ENCODE measurements at places on chromosomes 12 and 14.

- no peak for ATAC-seq
These were observed 32.3 kb downstream of the PROX2 start for GRCh38 chr14:74843653-74844052.

DNA sequence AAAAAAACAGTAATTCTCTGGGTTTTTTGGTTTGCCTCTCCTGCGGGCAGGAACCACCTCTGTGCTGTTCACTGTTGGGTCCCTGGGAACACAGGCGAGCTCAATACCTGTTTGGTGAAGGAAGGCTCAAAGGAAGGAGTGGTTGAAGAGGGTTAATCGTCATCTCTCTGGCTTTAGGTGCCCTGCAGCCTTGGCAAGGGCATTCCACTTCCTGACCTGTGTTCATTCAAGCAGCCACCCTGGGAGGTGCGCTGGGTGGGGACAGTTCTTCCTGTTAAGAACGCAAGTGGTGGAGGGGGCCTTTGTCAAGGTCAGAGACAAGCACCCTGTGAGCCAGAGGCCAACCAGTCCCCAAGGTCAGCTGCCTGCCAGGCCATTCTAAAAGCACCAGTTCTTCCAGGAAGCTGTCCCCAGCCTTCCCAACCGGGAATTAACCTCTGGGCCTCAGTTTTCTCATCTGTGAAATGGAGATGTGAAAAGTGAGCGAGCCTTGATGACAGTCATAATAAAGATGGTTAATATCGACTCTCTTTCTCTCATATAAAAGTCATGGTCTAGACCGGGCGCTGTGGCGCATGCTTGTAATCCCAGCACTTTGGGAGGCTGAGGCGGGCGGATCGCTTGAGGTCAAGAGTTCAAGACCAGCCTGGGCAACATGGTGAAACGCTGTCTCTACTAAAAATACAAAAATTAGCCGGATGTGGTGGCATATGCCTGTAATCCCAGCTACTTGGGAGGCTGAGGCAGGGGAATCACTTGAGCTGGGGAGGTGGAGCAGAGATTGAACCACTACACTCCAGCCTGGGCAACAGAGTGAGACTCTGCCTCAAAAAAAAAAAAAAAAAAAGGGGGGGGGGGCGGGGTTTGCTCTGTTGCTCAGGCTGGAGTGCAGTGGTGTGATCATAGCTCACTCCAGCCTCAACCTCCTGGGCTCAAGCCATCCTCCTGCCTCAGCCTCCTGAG is 6.1 kb downstream of the RHOF start:
- ATAC-seq, result no peak

GRCh38 chr12:93943780-93944179 is 204.6 kb upstream of the PLXNC1 start:
- no peak for ATAC-seq

DNA sequence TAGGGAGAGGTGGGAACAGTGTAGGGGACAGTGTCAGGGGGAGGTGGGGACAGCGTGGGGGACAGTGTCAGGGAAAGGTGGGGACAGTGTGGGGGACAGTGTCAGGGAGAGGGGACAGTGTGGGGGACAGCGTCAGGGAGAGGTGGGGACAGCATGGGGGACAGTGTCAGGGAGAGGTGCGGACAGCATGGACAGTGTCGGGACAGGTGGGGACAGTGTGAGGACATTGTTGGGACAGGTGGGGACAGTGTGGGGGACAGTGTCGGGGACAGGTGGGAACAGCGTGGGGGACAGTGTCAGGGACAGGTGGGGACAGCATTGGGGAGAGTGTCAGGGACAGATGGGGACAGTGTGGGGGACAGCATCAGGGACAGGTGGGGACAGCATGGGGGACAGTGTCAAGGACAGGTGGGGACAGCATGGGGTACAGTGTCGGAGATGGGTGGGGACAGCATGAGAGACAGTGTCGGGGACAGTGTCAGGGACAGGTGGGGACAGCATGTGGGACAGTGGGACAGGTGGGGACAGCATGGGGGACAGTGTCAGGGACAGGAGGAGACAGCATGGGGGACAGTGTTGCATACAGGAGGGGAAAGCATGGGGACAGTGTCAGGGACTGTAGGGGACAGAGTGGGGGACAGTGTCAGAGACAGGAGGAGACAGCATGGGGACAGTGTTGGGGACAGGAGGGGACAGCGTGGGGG is 139.0 kb downstream of the TMEM121 start:
- ATAC-seq, result no peak

- no peak for ATAC-seq
These were observed 6.1 kb upstream of the PRKCH start for GRCh38 chr14:61315313-61315712.

GRCh38 chr14:29233188-29233587 is 466.6 kb downstream of the FOXG1 start:
- ATAC-seq, result no peak

- ATAC-seq, result no peak
These were observed 1.0 kb downstream of the SOCS4 start for GRCh38 chr14:55028066-55028465.

DNA sequence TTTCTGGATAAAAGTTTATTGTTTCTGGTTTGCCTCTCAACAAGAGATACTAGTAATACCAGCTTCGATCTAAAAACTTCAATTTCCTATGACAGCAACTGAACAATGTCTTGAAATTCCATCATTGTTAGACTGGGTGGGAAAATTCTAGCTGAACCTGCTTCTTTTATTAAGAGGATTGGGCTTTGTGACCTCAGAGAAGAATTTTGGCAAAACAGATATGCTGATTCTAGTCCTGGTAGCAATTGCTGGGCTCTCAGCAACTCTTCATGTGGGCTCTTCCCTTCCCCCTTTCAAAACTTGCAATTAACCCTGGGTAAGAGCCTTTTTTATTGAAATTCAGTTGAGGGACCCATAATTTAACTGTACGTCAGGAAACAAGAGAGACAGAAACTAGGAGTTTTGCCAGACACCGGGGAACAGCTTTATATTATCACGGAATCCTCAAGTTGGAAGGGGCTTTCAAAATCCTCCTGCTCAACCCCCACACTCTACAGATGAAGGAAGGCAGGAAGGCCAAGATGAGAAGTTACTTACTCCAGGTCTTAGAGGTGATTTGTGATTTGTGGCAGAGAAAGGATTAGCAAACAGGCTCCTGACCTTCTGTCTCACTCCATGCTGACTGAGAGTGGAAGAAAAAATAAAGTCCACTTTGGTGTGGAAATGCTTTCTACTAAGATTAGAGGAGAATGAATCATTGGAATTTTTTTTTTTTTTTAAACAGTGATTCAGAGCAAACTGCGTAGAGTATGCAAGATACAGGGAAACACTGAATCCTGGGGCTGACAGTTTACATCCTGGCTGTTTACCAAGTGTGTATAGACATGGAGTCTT is 239.0 kb upstream of the ATP2B1 start:
- ATAC-seq, result peak; percentile 95

DNA sequence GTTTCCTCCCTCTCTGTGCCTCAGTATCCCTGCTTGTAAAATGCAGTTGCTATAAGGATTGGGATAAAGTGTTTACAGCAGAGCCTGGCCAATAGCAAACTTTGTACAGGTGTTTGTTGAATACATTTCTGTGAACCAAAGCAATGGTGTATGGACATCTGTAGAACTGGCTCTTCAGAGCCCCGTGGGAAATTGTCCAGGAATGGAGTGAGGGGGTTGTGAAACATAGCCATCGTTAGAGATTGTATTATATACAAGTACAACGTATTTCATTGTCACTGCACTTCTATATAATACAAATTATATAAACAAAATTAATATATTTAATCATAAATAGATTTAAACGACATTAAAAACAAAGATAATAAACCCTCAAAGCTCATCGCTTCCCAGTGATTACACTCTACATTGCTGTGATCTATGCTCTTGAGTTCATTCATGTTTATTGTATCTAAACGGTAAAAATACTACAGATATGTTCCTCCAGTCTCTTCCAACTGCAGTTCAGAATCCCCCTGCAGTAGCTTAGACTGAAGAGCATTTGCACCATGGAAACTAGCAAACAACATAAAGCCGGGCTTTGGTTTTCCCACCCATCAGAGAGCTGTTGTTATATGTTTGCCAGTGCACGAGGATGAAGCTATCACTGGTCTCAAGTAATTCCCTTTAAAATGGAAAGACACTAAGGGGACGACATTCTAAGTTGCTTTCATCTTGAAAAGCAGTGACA is 216.7 kb downstream of the TMEM132C start:
- no peak for ATAC-seq

DNA sequence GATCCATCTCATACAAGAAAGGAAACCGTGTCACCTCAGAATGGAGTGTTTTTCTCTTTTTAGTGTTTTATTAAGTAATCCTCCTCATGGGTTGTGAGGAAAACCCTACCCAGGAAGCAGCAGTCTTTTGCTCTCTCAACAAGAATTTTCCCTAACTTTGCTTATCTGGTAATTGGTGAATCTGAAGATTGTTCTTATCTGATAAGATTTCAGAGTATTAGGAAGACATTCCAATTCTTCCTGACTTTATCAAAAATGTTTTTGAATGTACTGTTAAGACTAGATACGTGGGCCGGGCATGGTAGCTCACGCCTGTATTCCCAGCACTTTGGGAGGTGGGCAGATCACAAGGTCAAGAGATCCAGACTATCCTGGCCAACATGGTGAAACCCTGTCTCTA is 86.0 kb downstream of the PHLDA1 start:
- no peak for ATAC-seq

DNA sequence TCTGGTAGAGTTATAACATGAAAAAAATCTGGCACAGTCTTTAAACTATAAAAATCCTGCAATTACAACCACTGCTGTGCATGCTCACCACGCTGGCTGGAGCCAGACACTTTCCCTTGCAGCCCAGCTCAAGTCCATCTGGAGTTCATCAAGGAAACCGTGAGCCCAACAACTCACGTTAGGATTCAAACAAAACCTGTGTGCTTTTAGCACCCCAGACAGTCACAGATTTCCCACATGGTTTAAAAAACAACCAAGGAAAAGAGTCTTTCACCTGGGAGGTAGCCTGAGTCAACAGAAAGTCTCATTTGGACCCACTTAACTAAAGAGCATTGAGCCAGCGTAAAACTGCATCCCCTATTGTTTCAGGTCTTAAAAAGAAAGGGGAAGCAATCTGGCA is 4.7 kb downstream of the LRIG3 start:
- peak; percentile 17 for ATAC-seq

GRCh38 chr12:62232143-62232729 is 28.0 kb upstream of the USP15 start:
- no peak for ATAC-seq

DNA sequence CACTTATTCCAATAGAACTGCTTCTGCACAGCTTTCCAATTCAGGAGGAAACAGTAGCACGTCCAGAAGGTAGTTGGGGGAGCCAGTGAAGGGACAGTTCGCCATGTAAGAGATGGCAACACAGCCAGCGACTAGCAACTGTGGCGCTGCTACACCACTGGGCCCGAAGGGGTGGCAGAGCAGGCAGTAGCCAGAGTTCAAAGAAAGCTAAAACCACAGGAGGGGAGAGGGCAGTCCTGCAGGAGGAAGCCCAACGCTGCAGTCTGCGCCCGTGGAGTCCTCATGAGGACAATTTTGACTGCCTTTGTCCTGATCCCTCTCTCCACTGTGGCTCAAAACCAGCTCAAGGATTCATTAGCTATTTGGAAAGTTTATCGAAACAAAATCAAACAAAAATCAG is 591.2 kb downstream of the VRK1 start:
- no peak for ATAC-seq

GRCh38 chr12:45350861-45351260 is 135.0 kb downstream of the ANO6 start:
- ATAC-seq, result peak; percentile 74

DNA sequence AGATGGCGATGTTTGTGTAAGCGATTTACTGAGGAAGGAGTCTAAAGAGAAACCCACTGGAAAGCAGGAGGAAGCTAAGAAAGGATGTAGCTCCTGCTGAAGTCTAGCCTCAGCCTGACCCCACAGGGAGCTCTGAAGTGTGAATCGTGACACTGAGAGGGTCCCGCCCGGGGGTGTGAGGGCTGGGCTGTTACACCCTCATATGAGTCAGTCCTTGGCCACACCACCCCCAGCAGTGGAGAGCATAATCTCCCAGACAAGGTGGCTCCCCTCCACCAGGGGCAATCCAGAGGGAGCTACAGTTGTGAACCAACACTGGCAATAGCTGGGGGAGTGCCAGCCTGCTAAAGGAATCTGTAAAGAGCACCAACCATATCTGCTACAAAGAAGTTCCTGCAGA is 31.5 kb downstream of the SVOP start:
- peak; percentile 89 for ATAC-seq

DNA sequence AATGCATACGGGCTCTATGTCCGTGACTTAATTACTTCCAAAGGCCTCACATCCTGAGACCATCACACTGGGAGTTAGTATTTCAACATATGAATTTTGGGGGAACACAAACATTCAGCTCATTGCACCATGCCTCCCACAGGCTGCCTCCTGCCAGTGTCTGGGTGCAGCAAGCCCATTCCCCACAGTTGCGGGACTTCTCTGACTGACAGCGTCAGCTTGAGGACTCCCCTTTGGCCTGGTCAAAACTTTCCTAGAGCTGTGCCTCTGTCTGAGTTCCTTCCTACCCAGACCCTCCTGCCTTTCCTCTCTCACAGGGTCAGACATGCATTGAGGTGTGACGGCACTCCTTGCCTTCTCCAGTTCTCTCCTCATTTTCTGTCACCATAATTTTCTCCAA is 27.4 kb downstream of the PPP1R36 start:
- ATAC-seq, result no peak

DNA sequence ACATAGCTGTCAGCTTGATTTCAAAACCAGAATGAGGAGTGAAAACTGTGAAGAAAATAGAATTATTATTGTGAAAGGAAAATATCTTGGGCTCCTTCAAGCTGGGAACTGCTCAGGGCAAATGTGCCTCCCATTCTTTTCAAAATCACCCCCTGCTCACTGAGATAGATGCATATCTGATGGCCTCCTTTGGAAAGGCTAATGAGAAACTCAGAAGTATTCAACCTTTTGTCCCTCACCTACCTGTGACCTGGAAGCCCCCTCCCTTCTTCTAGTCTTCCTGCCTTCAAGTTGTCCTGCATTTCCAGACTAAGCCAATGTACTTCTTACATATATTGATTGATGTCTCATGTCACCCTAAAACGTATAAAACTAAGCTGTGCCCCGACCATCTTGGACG is 81.1 kb upstream of the C14orf132 start:
- no peak for ATAC-seq

DNA sequence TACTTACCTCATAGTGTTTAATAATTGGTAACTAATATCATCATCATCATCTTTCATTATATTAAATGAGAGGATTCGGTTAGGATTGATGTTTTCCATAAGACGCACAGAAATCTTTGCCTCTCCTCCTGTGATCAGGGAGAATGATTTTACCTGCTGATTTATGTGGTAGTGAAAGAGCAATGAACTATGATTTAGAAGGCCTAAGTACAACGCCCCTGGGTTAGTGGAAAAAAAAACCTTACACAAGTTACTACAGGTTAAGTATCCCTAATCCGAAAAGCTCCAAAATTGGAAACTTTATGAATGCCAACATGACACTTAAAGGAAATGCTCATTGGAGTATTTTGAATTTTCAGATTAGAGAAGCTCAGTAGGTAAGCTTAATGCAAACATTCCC is 55.8 kb downstream of the ARID2 start:
- ATAC-seq, result no peak

DNA sequence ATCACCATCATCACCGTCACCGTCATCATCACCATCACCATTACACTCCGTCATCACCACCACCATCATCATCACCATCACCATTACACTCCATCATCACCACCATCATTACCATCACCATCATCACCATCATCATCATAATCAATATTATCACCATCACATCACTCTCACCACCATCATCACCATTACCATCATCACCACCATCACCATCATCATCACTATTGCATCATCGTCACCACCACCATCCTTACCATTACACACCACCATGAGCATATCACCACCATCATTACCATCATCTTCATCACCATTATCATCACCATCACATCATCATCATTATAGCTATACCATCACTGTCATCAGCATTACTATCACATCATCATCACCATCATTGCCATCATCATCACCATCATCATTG is 93.7 kb downstream of the KIF26A start:
- ATAC-seq, result no peak
